Cardiac fibroblast (primary cell): ENCODE measurements at places on chromosomes 6 and 20.

- DNase-seq: no peak
Measured at GRCh38 chr20:36364506-36364905, 58.4 kb downstream of the DLGAP4 start.

- no peak for DNase-seq
Measured at GRCh38 chr6:31386099-31386498, 17.3 kb upstream of the MICA start.

- peak; percentile 91 for DNase-seq
Measured at GRCh38 chr6:31945507-31946369, at the start of gene CFB. CFB (plus strand) TSS chr6:31946095; CDS start chr6:31946222, 127 bp downstream.

DNA sequence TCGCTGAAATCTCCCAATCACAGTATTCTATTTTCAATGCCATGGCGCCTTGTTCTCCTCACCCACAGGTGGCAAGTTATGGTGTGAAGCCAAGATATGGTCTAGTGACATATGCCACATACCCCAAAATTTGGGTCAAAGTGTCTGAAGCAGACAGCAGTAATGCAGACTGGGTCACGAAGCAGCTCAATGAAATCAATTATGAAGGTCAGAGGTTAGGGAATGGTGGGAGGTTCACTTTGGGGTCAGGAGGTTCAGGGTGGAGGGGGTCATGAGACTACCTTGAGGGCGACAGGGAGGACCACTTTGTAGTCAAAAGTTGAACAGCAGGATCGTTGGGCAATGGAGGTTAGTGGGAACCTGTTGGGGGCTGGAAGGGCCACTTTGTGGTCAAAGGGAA, 2.4 kb downstream of the CFB start:
- no peak for DNase-seq

- DNase-seq: no peak
Measured at GRCh38 chr20:1625083-1625690, 5.4 kb upstream of the SIRPB1 start.

DNA sequence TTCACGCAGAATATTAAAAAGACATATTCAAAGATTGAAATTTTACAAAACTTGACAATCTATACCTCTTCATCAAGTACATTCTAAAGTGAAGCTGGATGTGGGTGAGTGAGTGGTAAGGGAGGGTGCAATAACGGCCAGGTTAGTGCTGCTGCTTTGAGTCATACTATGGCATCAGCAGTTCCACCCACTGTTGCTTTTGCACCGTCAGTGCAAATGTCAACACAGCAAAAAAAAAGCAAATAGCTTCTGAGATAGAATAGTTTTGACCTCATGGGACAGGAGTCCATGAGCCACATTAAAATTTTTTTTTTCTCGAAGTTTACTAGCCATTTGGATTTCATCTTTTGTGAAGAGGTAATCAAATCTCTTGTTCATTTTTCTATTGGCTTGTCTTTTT, 31.8 kb downstream of the PSMF1 start:
- peak; percentile 57 for DNase-seq

- no peak for DNase-seq
Measured at GRCh38 chr20:2279253-2279779, 16.5 kb upstream of the TGM3 start.

DNA sequence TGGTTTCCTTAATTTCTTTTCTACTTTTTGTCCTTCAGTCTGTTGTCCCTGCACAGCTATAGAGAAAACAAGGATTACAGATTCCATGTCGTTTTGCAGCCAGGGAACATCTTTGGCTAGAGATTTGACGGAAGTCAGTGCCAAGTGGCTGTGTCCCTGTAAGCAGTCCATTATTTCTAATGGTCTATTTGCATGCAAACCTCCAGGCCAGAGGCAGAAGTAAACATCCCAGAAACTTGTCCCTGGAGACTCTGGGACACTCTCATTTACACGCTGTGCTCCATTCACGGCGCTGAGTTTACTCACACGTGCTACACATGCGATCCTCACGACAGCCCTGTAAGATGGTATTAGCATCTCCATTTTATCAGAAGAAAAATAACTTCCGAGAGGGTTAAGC, 355.5 kb downstream of the PRKN start:
- no peak for DNase-seq

- no peak for DNase-seq
Measured at GRCh38 chr6:56608332-56608731, 34.4 kb downstream of the DST start.

DNA sequence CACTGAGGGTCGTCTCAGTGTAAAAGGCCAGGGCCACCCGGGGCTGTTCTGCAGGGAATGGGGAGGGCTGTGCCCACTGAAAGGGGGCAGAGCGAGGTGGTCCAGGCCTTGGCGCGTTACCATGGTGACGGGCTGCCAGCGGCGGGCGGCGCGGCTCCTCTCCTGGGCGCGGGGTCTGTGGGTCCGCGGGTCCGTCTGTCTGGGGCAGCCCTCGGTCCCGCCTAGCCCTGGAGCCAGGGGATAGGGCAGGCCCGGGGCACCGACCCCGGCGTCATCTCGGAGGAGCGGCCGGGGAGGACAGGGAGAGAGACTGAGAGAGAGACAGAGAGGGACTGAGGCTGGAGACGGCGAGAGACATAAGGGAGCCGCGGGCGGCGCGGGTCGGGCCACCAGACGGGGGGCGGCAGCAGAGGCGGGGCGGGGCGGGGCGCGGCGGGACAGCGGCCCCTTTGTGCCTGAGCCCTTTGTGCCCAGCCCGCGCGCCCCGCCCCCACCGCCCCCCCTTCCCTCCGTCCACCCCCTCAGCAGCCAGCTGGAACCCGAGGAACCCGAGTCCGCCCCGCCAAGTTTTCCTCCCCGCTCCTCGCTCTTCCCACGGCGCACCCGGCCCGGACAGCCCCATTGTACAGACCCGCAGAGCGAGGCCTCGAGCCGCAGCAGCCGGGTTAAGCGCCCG, at the start of gene KIAA1755:
Gene KIAA1755 (minus strand): TSS at position 358 of the 676 bp plus-strand sequence. CDS start 235 bp downstream, at position 123.
- DNase-seq: no peak

- DNase-seq: no peak
Measured at GRCh38 chr20:3765171-3765882, 2.2 kb downstream of the ADISSP start.

- DNase-seq: no peak
Measured at GRCh38 chr6:141996823-141997222, 135.9 kb upstream of the GJE1 start.

GRCh38 chr20:15597306-15597705, 975.9 kb downstream of the KIF16B start:
- DNase-seq: no peak

- peak; percentile 45 for DNase-seq
Measured at GRCh38 chr20:973785-974194, 28.3 kb downstream of the RSPO4 start.

DNA sequence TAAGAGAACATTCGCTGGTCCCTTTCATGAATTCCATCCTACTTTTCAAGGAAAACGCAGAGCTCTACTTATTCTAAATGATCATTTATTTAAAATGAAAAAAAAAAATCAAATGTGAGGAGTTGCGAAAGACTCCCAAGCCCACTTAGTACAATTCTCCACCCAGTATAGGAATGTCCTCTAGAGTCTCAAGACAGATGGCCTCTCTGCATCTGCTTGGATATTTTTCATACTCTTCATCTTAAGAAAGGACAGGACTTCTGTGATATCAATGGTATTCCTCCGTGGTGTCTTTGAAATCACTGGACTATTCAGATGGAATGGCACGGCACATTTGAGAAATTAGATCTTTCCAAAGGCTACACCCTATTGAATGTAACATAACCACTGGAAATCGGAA, 107.1 kb downstream of the PTPRK start:
- no peak for DNase-seq

DNA sequence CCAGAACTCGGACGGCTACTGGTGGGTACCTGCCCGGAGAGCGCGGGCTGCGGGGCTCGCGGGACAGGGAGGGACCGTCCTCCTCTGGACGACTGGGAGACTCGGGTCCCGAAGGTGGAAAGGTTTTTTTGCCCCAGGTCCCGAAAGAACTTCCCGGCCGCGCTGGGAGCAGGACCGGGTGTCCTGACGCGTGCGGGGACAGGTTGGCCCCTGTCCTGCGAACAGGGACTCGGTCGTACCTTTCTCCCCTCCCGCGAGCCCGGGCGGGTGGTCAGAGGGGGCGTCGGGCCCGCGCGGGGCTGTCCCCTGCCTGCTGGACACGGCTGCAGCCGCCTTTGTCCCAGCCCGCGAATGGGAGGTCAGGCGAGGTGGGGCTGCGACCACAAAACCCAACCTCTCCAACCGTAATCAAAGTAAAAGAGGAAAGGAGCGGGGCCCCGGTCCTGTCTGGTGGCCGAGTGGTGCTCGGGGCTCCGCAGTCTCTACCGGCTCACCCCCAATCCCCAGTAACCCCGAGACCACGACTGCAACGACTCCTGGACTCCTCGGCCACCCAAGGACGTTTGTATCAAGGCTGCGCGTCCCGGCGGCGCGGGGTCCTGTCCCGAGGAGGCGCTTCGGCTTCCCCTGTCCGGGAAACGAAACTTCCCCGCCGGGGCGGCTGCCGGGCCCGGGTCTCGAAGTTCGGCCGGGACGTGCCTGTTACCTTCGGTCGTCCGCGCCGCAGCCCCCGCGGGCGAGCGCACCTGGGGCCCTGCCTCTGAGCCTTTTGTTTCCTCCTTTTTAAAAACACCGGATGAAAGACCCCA, 798 bp downstream of the DSP start:
- no peak for DNase-seq

GRCh38 chr6:52304983-52305390, 20.4 kb upstream of the MCM3 start:
- no peak for DNase-seq

DNA sequence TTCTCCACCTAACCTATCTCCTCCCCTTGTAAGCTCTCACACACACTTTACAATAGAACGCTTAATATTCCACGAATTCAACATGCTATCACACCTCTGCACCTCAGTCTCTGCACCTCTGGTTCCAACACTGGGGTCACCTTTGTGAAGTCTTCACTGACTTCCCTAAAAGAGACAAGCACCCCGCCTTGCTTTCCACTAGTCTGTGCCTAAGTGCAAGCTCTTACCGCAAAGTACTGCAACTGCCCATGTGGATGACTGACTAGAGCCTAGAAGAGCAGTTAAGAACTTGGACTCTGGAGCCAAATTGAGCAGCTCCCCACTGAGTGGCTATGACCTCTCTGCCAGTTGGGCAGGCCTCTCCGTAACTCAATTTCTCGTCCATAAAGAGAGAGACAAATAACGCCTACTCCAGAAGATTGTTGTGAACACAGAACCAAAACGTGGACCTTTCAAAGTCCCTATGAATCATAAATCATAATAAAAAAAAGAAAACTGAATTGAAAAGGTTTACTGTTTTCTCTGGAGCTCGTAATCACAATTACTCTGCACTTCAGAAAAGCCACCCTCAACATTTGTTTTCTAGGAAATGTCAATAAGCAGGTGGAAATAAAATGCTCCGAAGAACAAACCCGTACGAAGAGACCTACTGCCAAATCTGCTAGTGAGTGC, 1.2 kb downstream of the IFNGR1 start:
- peak; percentile 55 for DNase-seq

GRCh38 chr6:136079701-136080565, 170.2 kb downstream of the MTFR2 start:
- peak; percentile 75 for DNase-seq

GRCh38 chr20:63900413-63900812, 5.5 kb downstream of the DNAJC5 start:
- DNase-seq: no peak

DNA sequence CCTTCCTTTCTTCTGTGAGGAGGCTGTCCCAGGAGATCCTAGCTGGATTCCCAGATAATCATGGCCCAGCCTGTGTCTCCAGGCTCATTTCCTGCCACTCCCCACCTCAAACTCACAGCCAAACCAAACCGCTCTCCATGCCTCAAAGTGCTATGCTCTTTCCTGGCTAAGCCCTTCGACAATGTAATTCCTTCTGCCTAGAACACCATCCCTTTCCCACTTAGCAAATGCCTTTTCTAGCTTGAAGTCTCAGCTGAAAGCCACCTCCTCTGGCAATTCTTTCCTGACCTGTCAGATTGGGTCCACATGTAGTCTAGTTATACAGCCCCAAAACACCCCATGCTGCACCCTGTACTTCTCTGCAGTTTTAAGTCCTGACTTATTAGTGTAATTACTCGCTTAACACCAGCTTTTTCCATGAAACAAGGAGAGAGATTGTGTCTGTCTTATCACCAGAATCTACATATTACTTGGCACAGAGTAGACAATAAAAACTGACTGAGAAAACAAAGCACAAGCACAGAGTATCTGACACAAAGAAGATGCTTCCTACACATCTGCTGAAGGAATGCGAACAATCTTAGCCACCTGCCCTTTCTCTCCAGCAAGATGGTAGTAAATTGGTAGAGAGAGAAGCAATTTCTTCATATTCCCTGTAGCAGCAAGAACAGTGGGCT, 5.4 kb downstream of the TRIM26 start:
- DNase-seq: peak; percentile 48

DNA sequence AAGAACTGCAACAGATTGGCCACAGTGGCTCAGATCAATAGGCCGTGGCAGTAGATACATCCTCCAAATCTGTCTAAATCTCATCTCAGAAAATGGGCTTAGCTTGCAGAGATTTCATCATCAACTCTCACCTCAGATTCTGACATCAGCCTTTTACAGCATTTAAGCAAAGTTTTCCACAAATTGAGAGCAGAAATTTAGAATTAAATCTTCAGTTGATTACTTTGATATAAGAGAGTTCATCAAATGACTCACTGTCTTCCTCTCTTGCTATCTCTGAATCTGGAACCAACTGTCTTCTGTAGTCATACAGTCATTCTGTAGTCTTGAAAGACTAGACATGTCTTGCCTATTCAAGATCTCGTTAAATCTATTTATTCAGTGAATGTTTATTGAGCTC, 45.2 kb upstream of the CTAGE9 start:
- DNase-seq: no peak

DNA sequence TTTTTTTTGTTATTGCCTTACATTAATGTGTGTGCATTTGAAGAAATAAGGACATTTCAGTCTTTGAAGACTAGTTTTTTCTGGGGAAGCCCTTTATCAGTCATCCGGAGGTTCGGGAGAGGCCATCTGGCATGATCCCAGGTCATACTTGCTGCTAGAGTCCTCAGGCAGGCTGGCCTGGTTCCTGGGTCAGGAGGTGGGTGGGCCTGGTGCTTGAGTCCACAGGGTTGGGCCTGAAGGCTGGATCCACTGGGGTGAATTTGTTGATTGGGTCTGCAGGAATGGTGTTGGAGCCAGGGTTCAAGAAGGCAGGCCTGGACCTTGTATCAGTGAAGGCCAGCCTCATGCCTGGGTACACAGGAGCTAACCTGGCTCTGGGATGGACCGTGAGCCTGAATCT, 15.8 kb upstream of the WFDC9 start:
- no peak for DNase-seq

GRCh38 chr6:132814716-132815570, 574 bp downstream of the RPS12 start:
- DNase-seq: peak; percentile 25

DNA sequence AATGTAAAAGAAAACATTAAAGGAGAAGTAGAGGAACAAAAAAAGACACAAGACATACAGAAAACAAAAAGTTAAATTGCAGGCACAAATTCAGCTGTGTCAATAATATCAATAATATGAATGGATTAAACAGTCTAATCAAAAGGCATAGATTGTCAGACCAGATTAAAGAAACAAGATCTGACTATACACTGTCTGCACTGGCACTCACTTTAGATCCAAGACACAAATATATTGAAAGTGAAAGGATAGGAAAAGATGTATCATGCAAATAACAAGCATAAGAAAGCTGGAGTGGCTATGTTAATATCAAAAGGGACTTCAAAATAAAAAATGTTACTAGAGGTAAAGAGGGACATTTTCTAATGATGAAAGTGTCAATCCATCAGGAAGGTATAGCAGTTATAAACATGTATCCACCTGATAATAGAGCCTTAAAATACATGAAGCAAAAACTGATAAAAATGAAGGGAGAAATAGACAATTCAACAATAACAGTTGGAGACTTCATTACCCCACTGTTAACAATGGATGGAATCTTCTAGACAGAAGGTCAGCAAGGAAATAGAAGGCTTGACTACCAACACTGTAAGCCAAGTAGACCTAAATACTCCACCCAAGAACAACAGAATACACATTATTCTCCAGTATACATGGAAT, 89.7 kb downstream of the HIVEP1 start:
- DNase-seq: no peak
